Prostate gland (tissue), 2 donors: ENCODE measurements at places on chromosomes 11 and 22.

GRCh38 chr11:69240332-69241074, 53.5 kb upstream of the MYEOV start:
- H3K27ac ChIP-seq, result no peak overlapping the region
- no peaks in the 10 kb centered on the region for H3K27me3 ChIP-seq
- H3K4me3 ChIP-seq, result no peak overlapping the region
- no peaks in the 10 kb centered on the region for H3K36me3 ChIP-seq

DNA sequence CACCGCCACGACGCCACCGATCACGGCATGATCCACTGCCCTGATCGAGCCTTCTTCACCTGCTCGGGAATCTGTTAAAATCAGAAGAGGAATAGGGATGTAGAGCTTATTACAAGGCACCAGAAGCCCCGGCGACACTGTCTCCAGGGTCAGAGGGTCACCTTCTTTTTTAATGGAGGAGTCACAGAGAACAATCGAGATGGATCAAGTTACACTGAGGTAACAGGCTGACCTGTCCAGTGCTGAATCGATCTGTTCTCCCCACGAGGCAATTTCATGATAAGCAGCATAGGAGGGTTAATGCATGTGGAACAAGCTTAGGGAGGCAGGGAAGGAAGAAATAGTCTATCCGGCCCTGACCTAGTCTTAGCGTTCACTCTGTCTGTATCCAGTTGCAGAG, 325.5 kb downstream of the CADM1 start:
- no peaks in the 10 kb centered on the region for H3K4me1 ChIP-seq
- no peaks in the 10 kb centered on the region for H3K27me3 ChIP-seq
- no peaks in the 10 kb centered on the region for H3K36me3 ChIP-seq
- no peak overlapping the region for H3K27ac ChIP-seq

GRCh38 chr11:107756553-107756952, 44.7 kb upstream of the SLN start:
- no peak overlapping the region for H3K27ac ChIP-seq
- no peaks in the 10 kb centered on the region for H3K36me3 ChIP-seq
- H3K4me3 ChIP-seq, result no peak overlapping the region

DNA sequence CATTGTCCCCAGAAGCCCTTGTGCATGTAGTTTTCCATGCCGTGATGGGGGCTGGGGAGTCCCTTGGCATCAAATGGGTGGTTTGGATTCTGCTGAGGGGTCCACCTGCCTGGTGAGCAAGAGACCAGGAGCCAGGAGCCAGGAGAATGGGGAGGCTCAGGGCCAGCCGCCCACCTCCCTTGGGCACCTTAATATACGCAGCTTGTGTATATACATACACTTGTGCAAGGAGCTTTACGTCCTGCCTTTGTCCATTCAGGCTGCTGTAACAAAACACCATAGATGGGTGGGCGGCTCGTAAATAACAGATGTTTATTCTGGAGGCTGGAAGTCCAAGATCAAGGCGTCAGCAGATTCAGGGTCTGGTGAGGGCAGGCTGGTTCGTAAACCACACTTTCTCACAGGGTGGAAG, 62.5 kb downstream of the SMIM38 start:
- H3K4me3 ChIP-seq, result no peak overlapping the region
- no peaks in the 10 kb centered on the region for H3K36me3 ChIP-seq
- no peak overlapping the region for H3K27ac ChIP-seq
- DNase-seq, result no peak
- H3K4me1 ChIP-seq, result no peaks in the 10 kb centered on the region

DNA sequence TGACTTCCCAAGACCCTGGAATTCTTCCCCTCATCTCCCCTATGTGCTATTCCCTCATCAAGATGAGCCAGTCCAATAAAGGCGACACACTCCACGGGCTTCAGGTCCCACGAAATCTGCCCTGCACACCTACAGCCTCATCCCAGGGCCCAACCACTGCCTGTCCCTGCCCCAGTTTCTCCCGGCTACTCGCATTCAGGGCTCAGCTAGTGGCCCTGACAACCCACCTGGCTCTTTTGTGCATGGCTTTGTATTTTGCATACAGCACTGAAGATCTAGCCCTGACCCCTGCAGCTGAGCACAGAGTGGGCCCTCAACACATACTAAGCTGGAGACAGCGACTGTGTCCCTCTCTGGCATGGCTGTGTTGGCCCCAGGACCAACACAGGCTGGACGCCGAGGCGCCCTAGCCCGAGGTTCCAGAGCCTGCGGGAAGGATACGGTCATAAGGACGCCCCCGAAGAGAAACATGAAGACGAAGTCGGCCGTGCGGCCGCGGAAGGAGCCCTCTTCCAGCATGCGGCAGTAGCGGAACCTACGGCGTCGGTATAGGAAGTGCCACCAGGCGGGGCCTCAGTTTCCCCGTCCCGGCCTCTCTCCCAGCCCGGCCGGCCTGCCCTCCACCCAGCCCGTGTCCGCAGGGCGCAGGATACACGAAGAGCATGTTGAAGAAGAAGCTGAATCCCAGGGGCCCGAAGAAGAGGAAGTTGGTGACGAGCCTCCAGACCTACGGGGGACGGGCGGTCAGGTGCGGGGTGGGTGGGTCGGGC, 710 bp downstream of the DERL3 start:
- H3K4me3 ChIP-seq, result peak overlapping the region; percentile 32
- H3K36me3 ChIP-seq, result no peaks in the 10 kb centered on the region
- no peaks in the 10 kb centered on the region for H3K27me3 ChIP-seq

DNA sequence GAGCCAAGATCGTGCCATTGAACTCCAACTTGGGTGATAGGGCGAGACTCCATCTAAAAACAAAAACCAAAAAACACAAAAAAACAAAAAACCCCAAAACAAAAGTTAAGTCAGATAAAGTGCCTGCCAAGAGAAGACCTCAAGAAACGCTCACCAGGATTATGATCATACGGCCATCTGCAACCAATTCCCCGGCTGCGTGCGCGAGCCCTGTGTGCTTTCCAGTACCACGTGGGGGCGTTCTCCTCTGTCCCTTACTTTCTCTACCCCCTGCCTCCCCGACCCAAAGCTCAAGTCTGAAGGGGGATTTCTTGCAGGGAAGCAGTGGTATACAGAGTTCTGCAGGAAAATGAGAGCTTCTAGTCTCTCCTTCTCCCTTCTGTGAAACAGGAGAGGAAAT, 10.5 kb upstream of the RPS19BP1 start:
- DNase-seq, result no peak
- no peaks in the 10 kb centered on the region for H3K27me3 ChIP-seq
- H3K27ac ChIP-seq, result no peak overlapping the region

GRCh38 chr11:69298267-69299022, 4.5 kb downstream of the MYEOV start:
- H3K4me1 ChIP-seq, result no peaks in the 10 kb centered on the region
- peak; percentile 20 for DNase-seq
- H3K27me3 ChIP-seq, result no peaks in the 10 kb centered on the region
- H3K4me3 ChIP-seq, result no peak overlapping the region
- H3K27ac ChIP-seq, result no peak overlapping the region
- no peaks in the 10 kb centered on the region for H3K36me3 ChIP-seq

GRCh38 chr22:32208681-32209080, 3.8 kb upstream of the RFPL2 start:
- peaks cover 3% of the 10 kb centered on the region for H3K4me1 ChIP-seq
- H3K27me3 ChIP-seq, result no peaks in the 10 kb centered on the region
- no peak overlapping the region for H3K27ac ChIP-seq
- DNase-seq, result no peak
- no peaks in the 10 kb centered on the region for H3K36me3 ChIP-seq

DNA sequence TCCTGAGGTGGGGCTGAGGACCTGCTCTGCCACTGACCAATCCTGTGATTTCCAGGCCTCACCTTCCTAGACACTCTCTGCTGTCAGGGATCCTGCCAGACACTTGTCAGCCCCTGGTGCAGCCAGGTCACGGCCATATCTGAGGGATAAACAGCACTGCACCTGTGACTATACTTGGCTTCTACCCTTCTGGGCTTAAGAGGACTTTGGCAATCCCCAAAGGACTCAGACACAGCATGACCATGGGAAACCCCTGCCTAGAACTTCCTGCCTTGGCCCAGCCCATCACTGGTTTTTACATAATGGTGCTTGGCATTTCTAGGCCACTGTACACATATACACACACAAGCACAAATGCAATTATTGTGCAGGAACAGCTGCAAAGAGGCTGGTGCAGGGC, 11.6 kb upstream of the OLFML1 start:
- no peak overlapping the region for H3K27ac ChIP-seq
- no peaks in the 10 kb centered on the region for H3K4me1 ChIP-seq
- DNase-seq, result no peak
- no peaks in the 10 kb centered on the region for H3K36me3 ChIP-seq
- H3K27me3 ChIP-seq, result no peaks in the 10 kb centered on the region

- H3K4me3 ChIP-seq, result no peak overlapping the region
- no peaks in the 10 kb centered on the region for H3K4me1 ChIP-seq
- no peaks in the 10 kb centered on the region for H3K27me3 ChIP-seq
- H3K36me3 ChIP-seq, result no peaks in the 10 kb centered on the region
- H3K27ac ChIP-seq, result no peak overlapping the region
Observed at GRCh38 chr11:33525789-33526188, 174.8 kb downstream of the C11orf91 start.

DNA sequence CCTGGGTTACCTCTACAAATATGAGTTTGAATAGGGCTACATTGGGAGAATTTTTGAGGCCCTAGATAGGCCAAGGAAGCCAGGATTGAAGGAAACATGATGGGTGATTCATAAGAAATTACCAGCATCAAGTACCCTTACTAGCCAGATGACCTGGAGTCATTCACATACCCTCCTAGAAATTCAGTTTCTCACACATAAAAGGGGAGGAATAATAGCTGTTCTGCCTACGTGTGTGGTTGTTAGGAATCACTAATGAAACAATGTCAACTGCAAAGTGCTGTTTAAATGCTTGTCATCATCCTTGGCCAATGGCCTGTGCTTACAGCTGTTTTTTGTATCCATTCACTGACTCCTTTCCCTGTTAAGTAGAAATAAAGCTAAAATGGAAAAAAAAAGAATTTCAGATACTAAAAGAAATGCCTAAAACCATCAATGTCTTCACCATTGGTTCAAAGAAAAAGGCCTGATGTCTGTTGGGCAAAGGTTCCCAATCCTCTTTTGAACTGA, 114.4 kb downstream of the NCAM1 start:
- DNase-seq, result no peak
- no peaks in the 10 kb centered on the region for H3K36me3 ChIP-seq
- no peaks in the 10 kb centered on the region for H3K4me1 ChIP-seq

- H3K27ac ChIP-seq, result no peak overlapping the region
- no peak for DNase-seq
- H3K36me3 ChIP-seq, result no peaks in the 10 kb centered on the region
- no peaks in the 10 kb centered on the region for H3K4me1 ChIP-seq
Observed at GRCh38 chr11:11391796-11392463, 38.9 kb upstream of the CSNK2A3 start.

GRCh38 chr11:66887526-66887925, 30.7 kb downstream of the LRFN4 start:
- H3K27ac ChIP-seq, result no peak overlapping the region
- no peaks in the 10 kb centered on the region for H3K27me3 ChIP-seq
- H3K36me3 ChIP-seq, result no peaks in the 10 kb centered on the region
- H3K4me3 ChIP-seq, result no peak overlapping the region

DNA sequence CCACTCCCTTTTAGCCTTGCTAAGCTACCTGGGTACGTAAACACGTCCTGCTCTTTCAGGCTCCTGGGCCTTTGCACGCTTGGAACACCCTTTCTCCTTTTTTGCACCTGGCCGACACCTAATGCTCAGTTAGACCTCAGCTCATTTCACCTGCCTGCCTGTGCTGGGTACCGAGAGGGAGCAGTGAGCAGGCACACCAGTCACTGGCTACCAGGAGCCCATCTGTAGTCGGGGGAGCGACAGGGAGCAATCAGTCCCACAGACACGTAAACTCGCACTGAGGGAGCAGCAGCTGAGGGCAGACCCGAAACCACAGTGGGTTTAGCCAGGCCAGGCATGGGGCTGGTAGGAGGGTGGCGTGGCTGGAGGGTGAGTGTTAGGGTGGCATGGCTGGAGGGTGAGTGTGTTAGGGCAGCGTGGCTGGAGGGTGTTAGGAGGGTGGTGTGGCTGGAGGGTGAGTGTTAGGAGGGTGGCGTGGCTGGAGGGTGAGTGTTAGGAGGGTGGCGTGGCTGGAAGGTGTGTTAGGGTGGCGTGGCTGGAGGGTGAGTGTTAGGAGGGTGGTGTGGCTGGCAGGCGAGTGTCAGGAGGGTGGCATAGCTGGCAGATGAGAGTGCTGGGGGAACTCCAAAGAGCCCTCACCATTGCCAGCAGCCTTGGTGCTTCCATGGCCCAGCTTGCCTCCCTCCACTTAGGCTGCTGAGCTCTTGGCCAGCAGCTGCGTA, 6.4 kb upstream of the GTSE1 start:
- no peak overlapping the region for H3K4me3 ChIP-seq
- no peaks in the 10 kb centered on the region for H3K27me3 ChIP-seq
- H3K4me1 ChIP-seq, result no peaks in the 10 kb centered on the region
- no peak for DNase-seq
- H3K36me3 ChIP-seq, result no peaks in the 10 kb centered on the region

GRCh38 chr11:9750551-9750950, 86.7 kb downstream of the SWAP70 start:
- no peaks in the 10 kb centered on the region for H3K36me3 ChIP-seq
- DNase-seq, result peak; percentile 15
- no peaks in the 10 kb centered on the region for H3K27me3 ChIP-seq
- H3K4me1 ChIP-seq, result no peaks in the 10 kb centered on the region
- H3K4me3 ChIP-seq, result no peak overlapping the region

- no peaks in the 10 kb centered on the region for H3K4me1 ChIP-seq
- peaks cover 5% of the 10 kb centered on the region for H3K27me3 ChIP-seq
- no peak overlapping the region for H3K4me3 ChIP-seq
- no peaks in the 10 kb centered on the region for H3K36me3 ChIP-seq
Observed at GRCh38 chr22:36585841-36586240, 56.9 kb upstream of the EIF3D start.

DNA sequence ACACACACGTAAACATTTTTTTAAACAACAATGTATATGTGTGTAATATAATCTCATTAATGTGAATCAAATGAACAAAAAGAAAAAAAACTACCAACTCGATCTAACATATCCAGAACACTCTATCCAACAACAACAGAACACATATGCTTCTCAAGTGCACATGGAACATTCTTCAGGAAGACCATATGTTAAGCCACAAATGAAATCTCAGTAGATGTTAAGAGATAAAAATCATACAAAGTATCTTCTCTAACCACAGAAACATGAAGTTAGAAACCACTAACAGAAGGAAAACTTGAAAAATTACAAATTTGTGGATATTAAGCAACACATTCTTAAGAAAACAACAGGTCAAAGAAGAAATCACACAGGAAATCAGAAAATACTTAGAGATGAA, 25.5 kb upstream of the TMEM45B start:
- DNase-seq, result no peak
- no peak overlapping the region for H3K27ac ChIP-seq
- no peaks in the 10 kb centered on the region for H3K36me3 ChIP-seq
- H3K4me1 ChIP-seq, result no peaks in the 10 kb centered on the region
- H3K27me3 ChIP-seq, result no peaks in the 10 kb centered on the region

GRCh38 chr22:25363474-25363873, 144.0 kb downstream of the CRYBB2 start:
- no peak overlapping the region for H3K27ac ChIP-seq
- no peaks in the 10 kb centered on the region for H3K27me3 ChIP-seq
- no peaks in the 10 kb centered on the region for H3K4me1 ChIP-seq
